T1000 (cell line): ENCODE measurements at places on chromosomes 5 and 9.
A peak's percentile ranks its signal among the peaks of the same experiment; 100 is the strongest.

GRCh38 chr9:122808141-122808540 lies 8.2 kb downstream of the OR1K1 start:
- DNase-seq: no peak

DNA sequence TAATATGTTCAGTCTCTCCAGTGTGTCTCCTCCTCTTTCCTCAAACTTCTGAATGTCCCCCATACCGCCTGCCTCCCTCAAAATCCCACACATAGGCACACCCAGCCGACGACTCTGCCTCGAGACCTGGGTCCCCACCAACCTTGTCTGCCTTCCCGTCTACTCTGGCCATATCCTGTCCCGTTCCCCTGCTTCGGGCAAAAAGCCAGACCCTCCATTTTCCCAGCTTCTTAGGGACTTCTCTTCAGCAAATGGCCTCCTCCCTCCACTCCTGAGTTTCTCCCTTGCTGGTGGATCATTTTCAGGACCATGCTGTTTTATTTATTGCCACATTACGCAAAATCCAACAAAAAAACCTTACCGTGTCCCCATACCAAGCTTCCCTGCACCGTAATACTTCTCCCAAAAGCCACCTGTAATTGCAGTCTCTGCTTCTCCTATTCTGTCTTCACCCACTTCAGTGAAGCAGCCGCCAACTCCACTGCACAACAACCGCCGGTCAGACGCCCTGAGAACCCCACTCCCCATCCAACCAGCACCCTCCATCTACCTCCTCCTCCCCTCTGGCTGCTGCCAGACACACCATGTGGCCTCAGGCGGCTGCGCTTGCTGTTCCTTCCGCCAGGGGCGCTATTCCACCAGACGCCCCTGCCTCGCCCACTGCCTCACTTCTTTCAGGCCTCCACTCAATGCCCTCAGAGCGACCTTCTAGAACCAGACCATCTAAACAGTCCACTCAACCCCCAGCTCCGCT lies 117.0 kb downstream of the TRPM6 start:
- no peak for DNase-seq

GRCh38 chr5:35038891-35039290 lies 8.9 kb downstream of the AGXT2 start:
- DNase-seq: no peak

DNA sequence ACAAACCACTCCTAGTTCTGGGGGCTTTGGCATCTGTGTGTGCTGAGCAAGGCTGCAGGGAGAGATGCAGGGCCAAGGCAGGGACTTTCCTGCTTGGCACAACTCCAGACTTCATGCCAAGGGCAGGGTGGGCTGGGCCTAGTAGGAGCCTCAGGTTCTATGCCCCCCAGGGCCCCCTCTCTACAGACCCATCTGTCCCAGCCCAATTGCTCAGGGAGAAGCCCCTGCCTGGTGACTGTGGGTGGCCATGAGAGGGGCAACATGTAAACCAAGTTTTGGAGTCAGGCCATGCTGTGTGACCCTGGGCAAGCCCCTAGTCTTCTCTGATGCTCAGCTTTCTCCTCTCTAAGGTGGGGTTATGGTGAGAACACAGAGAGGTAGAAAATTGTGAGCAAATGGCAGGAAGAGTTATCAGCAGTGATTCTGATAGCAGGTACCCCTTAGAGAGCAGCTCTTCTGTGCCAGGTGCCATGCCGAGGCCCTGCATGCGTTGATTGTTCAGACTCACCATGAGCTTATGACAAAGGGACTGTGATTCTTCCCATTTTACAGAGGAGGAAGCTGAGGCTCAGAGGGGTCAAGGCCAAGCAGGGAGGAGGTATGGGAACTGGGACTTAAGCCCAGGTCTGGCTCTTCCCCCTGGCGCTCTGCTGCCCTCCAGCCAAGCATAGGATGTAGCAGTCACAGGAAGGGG lies 5.2 kb downstream of the OLFML2A start:
- DNase-seq: no peak

DNA sequence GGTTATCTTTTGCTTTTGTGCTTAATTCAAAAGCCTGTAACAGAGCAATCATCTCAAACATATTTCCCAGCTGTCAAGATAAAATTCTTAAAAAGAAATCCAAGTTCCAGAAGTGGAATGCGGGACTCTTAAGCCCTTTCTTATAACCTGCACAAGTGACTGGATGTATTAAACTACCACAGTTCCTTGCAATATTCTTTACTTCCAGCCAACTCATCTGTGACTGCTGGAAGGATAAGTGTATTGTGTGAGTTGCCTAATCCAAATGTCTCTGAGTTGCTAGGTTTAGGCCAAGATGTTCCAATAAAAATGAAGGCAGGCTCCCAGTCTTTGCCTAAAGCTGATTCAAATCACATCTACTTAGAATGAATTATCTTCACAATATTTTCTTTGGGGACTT lies 159.2 kb upstream of the SLC24A2 start:
- DNase-seq: no peak

DNA sequence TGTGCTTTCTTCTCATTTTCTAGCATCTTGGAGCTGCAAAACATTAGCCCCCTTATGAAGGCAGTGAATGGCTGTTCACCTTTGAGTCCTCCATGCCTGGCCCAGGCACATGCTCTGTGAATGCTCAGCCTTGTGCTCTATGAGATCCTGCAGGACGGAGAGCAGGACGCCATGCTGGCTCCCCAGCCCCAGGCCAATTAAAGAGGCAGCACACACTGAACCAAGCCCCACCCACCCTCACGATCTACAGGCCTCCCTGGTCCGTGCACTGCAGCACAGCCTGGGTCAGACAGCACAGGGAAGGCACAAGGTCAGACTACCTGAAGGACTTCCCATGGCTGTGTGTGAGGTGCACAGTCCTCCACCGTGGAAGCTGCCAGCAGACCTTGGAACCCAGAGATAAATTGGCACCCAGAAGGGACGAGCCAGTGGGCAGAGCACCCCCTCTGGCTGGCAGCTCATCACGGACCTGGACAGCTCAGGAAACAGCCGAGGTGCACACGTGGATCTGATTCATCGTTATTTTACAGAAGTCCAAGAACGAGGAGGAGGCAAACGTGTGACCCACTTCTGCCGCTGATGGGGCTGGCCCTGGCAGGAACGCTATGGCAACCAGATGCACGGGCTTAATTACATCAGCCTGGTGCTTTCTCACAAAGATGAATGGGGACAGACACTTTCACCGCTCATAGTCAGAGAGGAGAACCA lies 59.5 kb downstream of the OLFM1 start:
- no peak for DNase-seq

- DNase-seq: no peak
Measured at GRCh38 chr9:73264631-73265030, 113.0 kb downstream of the ANXA1 start.

GRCh38 chr5:154278908-154279307 lies 88.4 kb downstream of the GALNT10 start:
- no peak for DNase-seq

- DNase-seq: no peak
Measured at GRCh38 chr9:16825331-16825725, 45.1 kb downstream of the BNC2 start.

- peak; percentile 96 for DNase-seq
Measured at GRCh38 chr9:89318123-89319014, at the start of gene SECISBP2. TSS of gene SECISBP2 (plus strand) at chr9:89318500. CDS start at chr9:89318577, 77 bp downstream.

- DNase-seq: no peak
Measured at GRCh38 chr5:52988335-52989024, 672 bp upstream of the ITGA2 start.

GRCh38 chr5:80959768-80960442 lies at the start of gene RASGRF2:
TSS of gene RASGRF2 (plus strand) at chr5:80960363. CDS start at chr5:80960739, 376 bp downstream.
- DNase-seq: peak; percentile 37

GRCh38 chr9:34771007-34771406 lies 61.1 kb upstream of the CCL21 start:
- DNase-seq: no peak

DNA sequence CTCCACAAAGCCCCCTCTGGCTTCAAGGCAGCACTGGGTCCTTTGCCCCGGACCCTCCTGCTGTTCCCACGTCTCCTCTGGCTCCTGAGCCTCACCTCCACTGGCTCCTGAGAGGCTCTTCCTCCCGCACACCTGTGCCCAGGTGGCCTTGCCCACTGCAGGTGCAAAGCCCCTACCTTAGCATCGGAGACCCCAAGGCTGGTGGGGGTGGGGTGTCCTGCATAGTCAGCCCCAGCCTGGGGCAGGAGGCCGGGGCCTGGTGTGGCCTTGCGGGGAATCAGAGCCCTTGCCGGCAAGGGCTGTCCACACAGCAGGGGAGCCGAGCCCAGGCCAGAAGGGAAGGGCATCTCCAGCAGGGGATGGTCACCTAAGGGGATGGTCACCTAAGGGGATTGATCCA lies 41.3 kb upstream of the CEP72 start:
- no peak for DNase-seq

GRCh38 chr5:122110987-122111386 lies 18.4 kb upstream of the ZNF474 start:
- DNase-seq: no peak

DNA sequence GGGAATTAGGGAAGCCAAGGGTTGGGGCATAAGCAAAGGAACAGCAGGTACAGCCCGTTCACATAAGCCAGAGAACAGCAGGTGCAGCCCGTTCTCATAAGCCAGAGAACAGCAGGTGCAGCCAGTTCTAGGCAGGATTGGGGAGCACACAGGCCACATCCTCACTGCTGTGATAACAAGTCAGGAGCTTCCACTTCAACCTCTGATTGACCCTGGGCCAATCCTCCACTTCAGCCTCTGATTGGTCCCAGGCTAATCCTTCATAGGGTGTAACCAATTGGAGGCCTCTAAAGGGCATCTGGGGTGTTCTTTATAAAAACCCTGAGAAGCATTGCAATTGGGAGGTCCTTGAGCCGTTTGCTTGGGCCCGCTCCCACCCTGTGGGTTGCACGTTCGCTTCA lies 27.5 kb downstream of the CEL start:
- DNase-seq: no peak

GRCh38 chr5:52987711-52988331 lies 1.3 kb upstream of the ITGA2 start:
- no peak for DNase-seq

GRCh38 chr9:121073038-121073437 lies 1.7 kb upstream of the CNTRL start:
- DNase-seq: no peak

DNA sequence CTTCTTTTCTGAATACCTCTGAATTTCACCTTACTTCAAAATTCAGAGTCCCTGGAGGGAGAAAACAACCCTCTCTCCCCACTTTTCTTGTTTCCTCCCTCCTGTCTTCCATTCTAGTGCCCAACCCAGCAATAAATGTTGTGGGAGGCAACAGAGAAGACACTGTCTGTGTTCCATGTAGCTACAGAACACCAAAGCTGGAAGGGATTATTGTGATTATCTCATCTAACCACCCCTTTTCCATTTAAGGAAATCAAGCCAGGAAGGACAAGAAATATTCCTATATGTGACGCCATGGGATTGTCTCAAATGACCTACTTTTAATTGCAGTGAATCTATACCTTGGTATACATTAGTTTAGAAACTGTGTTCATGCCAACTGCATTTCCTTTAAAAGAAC lies 476.6 kb upstream of the TNC start:
- no peak for DNase-seq

DNA sequence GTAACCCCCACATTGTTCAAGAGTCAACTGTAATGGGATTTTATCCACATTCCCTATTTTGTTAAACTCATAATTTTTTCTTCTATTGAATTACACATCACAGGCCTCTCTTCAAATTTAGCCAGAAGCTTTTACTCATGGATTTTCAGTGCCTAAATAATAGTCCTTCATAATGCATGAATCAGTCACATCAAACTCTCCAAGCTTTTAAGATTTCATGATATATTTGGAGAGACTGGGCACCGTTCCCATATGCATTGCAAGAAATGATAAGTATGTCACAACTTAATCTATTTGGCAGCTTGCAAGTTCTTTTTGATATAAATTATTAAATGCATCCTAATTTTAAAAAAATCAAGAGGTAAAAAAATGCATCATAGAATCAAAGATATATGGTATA lies 465.9 kb downstream of the DMAC1 start:
- DNase-seq: no peak

GRCh38 chr9:82968816-82969215 lies 94.1 kb downstream of the RASEF start:
- DNase-seq: no peak

GRCh38 chr5:59565551-59565950 lies 328.0 kb downstream of the PDE4D start:
- DNase-seq: no peak

DNA sequence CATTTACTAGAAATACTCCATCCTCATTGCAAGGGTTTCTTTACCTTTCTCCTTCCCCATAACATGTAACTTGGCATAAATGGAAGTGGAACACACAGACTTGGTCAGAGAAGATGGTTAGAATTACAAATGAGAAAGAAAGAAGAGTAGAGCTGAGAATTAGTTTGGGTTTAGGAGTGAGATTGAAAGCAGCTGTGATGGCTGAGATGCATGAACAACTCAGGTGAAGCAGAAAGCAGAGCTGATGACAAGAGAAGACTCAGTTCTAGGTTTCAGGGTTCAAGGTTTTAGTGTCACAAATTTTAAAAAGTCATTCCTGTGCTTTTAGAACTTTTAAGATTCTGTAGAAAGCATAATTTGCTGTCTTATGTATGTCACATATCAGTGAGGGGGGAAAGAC lies 54.0 kb downstream of the TMEM161B start:
- DNase-seq: no peak

- no peak for DNase-seq
Measured at GRCh38 chr5:118968406-118968911, 19.9 kb downstream of the DTWD2 start.

- DNase-seq: no peak
Measured at GRCh38 chr9:34830068-34830467, 120.1 kb upstream of the CCL21 start.

GRCh38 chr9:2024888-2025782 lies 10.0 kb downstream of the SMARCA2 start:
- no peak for DNase-seq

DNA sequence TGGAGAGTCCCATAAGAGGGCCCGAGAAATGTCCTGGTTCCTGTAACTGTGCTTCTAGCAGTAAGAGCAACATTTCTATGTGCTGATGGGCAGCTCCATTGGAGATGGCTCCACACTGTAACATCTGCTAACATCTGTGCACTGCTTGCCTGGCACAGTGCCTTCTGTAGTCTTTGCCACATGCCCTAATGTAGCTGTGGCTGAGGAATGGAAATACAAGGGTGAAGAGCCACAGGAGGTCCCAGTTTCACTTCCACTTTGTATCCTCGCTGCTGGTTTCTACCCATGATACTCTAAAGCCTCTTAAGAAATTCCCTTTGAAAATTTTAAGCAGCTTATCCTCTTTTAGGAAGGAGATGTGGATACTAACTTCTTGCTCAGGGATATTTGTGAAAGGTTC lies 97.4 kb downstream of the HOMER1 start:
- no peak for DNase-seq

GRCh38 chr5:180491496-180491895 lies 2.7 kb upstream of the CNOT6 start:
- DNase-seq: no peak

- no peak for DNase-seq
Measured at GRCh38 chr5:5037674-5038073, 102.5 kb upstream of the ADAMTS16 start.

GRCh38 chr9:28177142-28177541 lies 603.9 kb upstream of the C9orf72 start:
- no peak for DNase-seq

DNA sequence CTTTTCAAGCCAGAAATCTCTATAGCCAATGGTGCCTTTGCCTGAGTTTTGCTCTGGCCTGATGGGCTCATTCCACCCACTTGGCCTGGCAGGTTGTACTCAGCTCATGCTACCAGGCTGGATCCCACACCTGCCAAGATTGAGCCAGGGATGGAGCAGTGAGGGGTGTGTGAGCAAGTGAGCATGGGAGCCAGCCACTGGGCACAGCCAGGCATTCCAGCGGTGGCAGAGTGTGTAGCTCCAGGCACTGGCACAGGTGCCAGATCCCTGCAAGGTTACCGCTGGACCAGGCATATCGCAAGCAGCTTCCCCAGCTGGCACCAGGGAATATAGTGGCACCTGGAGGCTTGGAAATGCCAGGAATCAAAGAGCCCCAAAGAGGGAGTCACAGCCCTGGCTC lies 2395.6 kb upstream of the C9orf72 start:
- DNase-seq: no peak
